Thyroid gland (tissue), 4 donors: ENCODE measurements at places on chromosomes 2 and 18. TPM values are rescaled to one million over a fixed set of nuclear protein-coding genes. Genes with fewer than 3 reads are reported as not detected.

DNA sequence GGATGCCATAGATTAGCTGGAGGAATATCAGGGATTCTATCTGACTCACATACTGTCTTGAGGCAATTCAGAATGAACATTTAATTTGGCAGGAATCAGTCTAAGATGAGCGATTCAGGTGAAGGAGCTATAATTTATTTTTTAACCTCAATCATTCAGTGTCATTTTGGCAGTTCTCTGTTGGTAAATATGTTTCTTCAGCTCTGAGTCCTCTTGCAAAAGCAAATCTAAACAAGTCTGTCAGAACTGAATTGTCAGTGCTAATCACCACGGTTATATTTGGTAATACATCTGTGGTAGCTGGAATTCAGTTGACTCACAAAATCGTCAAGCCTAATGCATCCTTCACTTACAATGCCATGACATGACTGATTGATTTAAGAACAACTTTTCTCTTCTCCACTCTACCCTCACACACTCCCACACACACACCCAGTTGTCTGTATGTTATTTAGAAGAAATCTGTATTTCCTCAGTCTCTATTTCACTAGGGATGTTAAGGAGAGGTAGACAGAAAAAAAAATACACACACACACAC, 516.6 kb upstream of the NXPH2 start:
- no peaks in the 10 kb centered on the region for H3K36me3 ChIP-seq
- no peaks in the 10 kb centered on the region for H3K4me1 ChIP-seq
- H3K4me3 ChIP-seq, result no peak overlapping the region

DNA sequence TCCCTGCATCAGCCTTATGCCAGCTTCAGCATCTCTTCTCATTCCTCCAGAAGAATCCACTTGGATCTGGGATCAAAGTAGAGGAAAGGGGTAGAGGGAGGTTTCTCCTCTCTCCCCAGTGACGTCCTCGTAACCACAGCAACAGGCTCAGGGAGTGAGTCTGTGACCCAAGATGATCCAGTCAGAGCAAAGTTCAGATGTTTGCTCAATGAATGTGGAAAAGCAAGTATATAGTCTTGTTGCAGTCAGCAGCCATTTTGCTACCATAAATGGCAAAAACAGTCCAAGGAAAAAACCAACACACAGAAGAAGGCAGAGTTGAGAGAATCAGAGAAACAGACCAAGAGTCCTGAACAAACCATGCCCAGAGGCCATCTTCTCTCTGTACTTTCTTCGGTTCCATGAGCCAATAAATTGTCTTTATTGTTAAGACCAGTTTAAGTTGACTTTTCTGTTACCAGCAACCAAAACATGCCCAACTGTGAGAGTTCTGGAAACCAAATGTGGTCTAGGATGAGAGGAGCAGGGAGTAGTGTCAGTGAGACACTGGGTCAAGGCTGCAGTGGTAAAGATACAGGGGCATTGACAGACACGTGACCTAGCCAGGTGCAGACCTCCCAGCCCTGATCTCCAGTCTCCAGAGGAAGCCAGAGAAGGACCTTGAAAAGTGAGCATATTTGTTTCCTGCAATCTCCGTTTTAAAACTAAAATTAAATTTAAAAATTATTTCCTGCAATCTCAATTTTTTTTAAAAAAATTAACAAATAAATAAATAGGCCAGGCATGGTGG, 3.2 kb upstream of the CXCR1 start:
- no peak overlapping the region for H3K27ac ChIP-seq
- H3K4me3 ChIP-seq, result no peak overlapping the region
- no peaks in the 10 kb centered on the region for H3K36me3 ChIP-seq
- no peak for DNase-seq

GRCh38 chr2:119721043-119721442, 38.7 kb upstream of the PTPN4 start:
- H3K36me3 ChIP-seq, result no peaks in the 10 kb centered on the region
- H3K4me3 ChIP-seq, result no peak overlapping the region
- no peak overlapping the region for H3K27ac ChIP-seq
- H3K4me1 ChIP-seq, result peaks cover 17% of the 10 kb centered on the region
- DNase-seq, result no peak

COLEC12 gene
- total RNA-seq, result 34.7 TPM

UCN gene
- total RNA-seq, result 1.1 TPM

MLPH gene
- 107 TPM for total RNA-seq

GRCh38 chr18:4293337-4293736, 161.8 kb downstream of the DLGAP1 start:
- H3K36me3 ChIP-seq, result no peaks in the 10 kb centered on the region
- no peaks in the 10 kb centered on the region for H3K4me1 ChIP-seq
- DNase-seq, result no peak
- H3K4me3 ChIP-seq, result no peak overlapping the region
- H3K27ac ChIP-seq, result no peak overlapping the region
- no peaks in the 10 kb centered on the region for H3K27me3 ChIP-seq

DGKD gene
- total RNA-seq, result 29.8 TPM

DNAH7 gene
- 21.7 TPM for total RNA-seq

DNA sequence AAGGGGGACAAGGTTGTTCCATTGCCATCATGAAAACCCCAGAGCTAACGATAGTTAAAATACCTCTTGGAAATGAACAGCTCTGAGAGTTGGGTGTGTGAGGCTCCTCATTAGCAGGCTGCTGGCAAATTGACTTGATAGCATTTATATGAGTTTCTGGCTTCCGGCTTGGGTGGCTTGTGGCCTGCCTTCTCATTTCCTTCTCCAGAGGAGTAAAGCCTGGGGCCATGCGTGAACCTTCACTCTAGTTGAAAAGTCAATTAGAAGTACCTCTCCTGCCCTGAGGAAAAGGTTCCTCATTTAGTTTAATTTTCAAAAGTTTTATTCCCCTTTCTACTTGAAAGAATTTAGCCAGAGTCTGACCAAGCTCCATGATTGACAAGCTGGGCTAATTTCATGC, 67.1 kb downstream of the MGAT5 start:
- H3K36me3 ChIP-seq, result no peaks in the 10 kb centered on the region
- H3K4me3 ChIP-seq, result no peak overlapping the region
- no peaks in the 10 kb centered on the region for H3K4me1 ChIP-seq
- no peaks in the 10 kb centered on the region for H3K27me3 ChIP-seq

DNA sequence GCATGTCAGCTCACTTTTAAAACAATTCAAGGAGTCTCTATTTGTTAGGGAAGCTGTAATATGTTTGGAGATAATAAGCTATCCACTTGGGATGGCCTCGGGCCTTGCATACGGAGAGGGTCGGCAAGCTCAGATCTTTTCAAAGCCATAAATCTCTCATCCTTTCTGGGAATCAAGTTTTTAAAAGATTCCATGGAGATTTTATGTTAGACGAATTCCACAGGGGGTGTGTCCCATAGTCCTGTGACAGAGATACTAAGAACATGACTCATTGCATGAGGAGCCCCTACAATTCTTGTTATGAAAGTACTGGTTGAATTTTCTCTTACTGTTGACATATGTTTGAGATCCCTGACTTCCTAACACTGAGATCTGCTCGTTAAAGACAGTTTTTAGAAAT, 108.7 kb downstream of the FEZ2 start:
- peaks cover 34% of the 10 kb centered on the region for H3K4me1 ChIP-seq
- no peak overlapping the region for H3K27ac ChIP-seq
- no peak overlapping the region for H3K4me3 ChIP-seq
- H3K27me3 ChIP-seq, result no peaks in the 10 kb centered on the region

- H3K4me3 ChIP-seq, result no peak overlapping the region
- no peak overlapping the region for H3K27ac ChIP-seq
- DNase-seq, result no peak
- no peaks in the 10 kb centered on the region for H3K36me3 ChIP-seq
Measured at GRCh38 chr2:6011921-6012320, 319.7 kb downstream of the SOX11 start.

CIB4 gene
- total RNA-seq, result not detected

- no peaks in the 10 kb centered on the region for H3K27me3 ChIP-seq
- DNase-seq, result peak; percentile 64
- no peak overlapping the region for H3K27ac ChIP-seq
- no peak overlapping the region for H3K4me3 ChIP-seq
- no peaks in the 10 kb centered on the region for H3K36me3 ChIP-seq
Measured at GRCh38 chr2:76599732-76600368, 889.1 kb upstream of the GCFC2 start.

TMEM200C gene
- total RNA-seq, result not detected

GRCh38 chr2:40690525-40690924, 238.6 kb upstream of the SLC8A1 start:
- H3K4me1 ChIP-seq, result no peaks in the 10 kb centered on the region
- no peaks in the 10 kb centered on the region for H3K36me3 ChIP-seq
- no peak overlapping the region for H3K27ac ChIP-seq
- no peak for DNase-seq
- H3K27me3 ChIP-seq, result no peaks in the 10 kb centered on the region

- H3K27ac ChIP-seq, result no peak overlapping the region
- H3K36me3 ChIP-seq, result no peaks in the 10 kb centered on the region
- no peaks in the 10 kb centered on the region for H3K4me1 ChIP-seq
- DNase-seq, result no peak
- no peak overlapping the region for H3K4me3 ChIP-seq
- no peaks in the 10 kb centered on the region for H3K27me3 ChIP-seq
Measured at GRCh38 chr18:62399781-62400308, 74.7 kb downstream of the TNFRSF11A start.

DNA sequence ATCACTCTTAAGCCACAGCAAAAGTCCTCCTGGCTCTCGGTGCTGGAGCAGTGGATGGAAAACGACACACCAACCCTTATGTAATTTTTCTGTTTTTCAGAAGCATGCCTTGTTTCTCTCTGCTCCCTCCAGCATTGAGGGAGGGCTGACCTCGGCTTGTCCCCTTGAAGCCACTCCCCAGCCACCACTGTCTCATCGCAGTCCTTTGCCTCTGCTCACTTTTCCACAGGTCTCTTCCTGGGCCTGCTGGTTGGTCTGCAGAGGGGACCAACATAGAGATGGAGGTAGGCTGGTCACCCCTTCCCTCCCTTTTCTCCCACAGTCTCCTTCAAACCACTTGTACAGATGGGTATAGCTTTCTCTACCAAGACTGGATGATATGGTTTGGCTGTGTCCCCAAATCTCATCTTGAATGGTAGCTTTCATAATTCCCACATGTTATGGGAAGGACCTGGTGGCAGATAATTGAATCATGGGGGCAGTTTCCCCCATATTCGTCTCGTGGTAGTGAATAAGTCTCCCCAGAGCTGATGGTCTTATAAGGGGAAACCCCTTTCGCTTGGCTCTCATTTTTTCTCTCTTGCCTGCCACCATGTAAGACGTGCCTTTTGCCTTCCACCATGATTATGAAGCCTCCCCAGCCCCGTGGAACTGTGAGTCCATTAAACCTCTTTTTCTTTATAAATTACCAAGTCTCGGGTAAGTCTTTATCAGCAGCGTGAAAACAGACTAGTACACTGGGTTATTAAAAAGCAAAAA, 14.3 kb upstream of the RIOK3 start:
- no peak overlapping the region for H3K4me3 ChIP-seq
- no peak overlapping the region for H3K27ac ChIP-seq
- H3K4me1 ChIP-seq, result peaks cover 6% of the 10 kb centered on the region
- H3K36me3 ChIP-seq, result no peaks in the 10 kb centered on the region
- no peaks in the 10 kb centered on the region for H3K27me3 ChIP-seq

GRCh38 chr2:6008186-6008585, 316.0 kb downstream of the SOX11 start:
- H3K36me3 ChIP-seq, result no peaks in the 10 kb centered on the region
- no peaks in the 10 kb centered on the region for H3K27me3 ChIP-seq
- no peaks in the 10 kb centered on the region for H3K4me1 ChIP-seq
- no peak overlapping the region for H3K27ac ChIP-seq
- no peak for DNase-seq

BOLL gene
- not detected for total RNA-seq
